ENCODE measurements at places on chromosomes 2 and 18.

DNA sequence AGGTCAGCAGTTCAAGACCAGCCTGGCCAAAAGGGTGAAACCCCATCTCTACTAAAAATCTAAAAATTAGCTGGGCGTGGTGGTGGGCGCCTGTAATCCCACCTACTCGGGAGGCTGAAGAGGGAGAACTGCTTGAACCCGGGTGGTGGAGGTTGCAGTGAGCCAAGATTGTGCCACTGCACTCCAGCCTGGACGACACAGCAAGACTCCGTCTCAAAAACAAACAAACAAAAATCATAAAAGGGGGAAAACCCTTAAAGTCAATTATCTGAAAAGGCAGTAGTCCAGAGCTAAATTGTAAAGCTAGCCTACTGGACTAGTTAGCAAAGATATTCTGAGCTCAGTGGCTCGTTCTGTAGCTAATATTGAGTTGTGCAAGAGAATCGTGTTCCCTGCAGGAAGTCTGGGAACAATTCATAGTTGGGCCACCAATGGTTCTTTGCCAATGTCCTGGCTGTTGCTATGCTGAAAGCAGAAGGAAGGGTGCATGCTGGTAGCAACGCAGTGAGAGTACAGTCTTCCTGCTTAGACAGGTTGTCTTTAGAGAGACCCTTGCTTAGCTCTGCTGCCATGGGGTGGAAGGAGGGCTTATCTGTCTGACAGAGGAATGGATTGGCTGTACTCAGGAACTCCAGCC is 4.3 kb downstream of the TGOLN2 start:
- no peak for DNase-seq

DNA sequence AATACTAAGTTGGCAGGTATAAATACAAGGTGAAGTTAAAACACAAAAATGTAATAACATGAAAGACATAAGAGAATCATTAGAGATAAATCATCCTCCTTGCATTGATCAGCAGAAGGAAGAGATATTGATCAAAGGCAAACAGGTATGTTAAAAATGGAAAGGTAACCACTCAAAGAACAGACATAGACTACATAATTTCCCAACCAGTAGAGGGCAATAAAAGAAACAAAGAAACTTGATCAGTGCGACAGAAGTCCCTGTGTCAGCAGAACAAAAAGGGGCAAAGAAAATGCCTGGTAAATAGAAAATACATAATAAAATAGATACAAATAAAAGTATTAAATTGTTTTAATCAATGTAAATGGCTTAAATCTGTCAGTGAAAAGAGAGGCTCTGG is 53.6 kb downstream of the FAM228A start:
- no peak for DNase-seq

GRCh38 chr2:122132147-122132691 is 376.8 kb downstream of the TSN start:
- DNase-seq, result no peak

GRCh38 chr2:130954873-130955272 is 118.2 kb downstream of the ARHGEF4 start:
- DNase-seq, result no peak

GRCh38 chr2:179884193-179884592 is 22.8 kb upstream of the ZNF385B start:
- DNase-seq, result no peak

- DNase-seq, result no peak
Measured at GRCh38 chr2:45241061-45241561, 231.9 kb upstream of the SIX2 start.

Measured in anterior cingulate cortex (tissue), 58 donors.